ENCODE measurements at places on chromosomes 16 and 17. TPM values are rescaled to one million over a fixed set of nuclear protein-coding genes. Genes with fewer than 3 reads are reported as not detected.

CDH13 gene
- total RNA-seq: 25.7 TPM

SLC38A10 gene
- total RNA-seq: 13.9 TPM

HBZ gene
- total RNA-seq: not detected

SEC14L5 gene
- 0.41 TPM for total RNA-seq

ZNF174 gene
- total RNA-seq: 10.2 TPM

NEUROD2 gene
- total RNA-seq: 44.8 TPM

PLA2G10 gene
- total RNA-seq: not detected

HASPIN gene
- 0.82 TPM for total RNA-seq

CMTR2 gene
- total RNA-seq: 35.9 TPM

MAPK8IP3 gene
- 66.0 TPM for total RNA-seq

RNF227 gene
- total RNA-seq: 8.2 TPM

TEKT1 gene
- 0.41 TPM for total RNA-seq
